ENCODE measurements at places on chromosomes 5 and 9. TPM values are rescaled to one million over a fixed set of nuclear protein-coding genes. Genes with fewer than 3 reads are reported as not detected.

FAM221B gene
- 0.03 TPM for polyA plus RNA-seq

RECK gene
- polyA plus RNA-seq: 5.4 TPM

DNA sequence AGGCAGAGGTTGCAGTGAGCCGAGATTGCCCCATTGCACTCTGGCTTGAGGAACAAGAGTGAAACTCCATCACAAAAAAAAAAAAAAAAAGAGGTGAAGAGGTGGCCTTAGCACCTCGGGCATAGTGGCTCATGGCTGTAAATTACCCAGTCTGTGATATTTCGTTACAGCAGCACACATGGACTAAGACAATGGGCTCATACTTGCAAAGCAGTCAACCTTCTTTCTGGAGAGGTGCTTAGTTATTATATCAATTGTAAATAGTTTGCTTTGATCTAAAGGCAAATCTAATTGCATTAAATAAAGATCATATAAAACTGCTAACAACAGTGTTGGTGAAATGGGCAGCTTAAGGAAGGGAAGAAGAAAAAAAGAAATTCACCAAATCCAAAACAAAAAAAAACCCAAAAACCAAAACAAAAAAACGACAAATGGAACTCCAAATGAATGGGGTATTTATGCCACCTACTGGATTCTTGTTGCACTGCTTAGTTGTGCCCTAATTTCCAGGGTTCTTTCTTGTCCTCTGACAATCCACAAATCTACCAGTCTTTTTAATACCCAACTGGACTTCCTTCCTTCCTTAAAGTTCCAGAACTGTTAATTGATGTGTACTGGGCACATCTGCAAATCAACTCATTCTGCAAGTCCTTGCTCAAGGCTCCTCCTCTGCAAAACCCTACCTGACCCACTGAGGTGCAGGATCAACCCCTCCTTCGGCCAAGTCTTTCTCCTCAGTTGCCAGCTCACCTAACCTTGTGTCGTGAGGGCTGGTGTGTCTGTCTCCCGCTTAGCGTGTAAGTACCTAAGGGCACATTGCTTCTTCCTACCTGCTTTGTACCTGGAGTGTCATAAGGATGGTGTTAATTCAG lies 35.0 kb upstream of the DMRT1 start:
- DNase-seq: no peak

- no peak for DNase-seq
Measured at GRCh38 chr5:180463216-180463900, 30.8 kb upstream of the CNOT6 start.
